Stimulated activated CD4-positive, alpha-beta T cell treated with anti-CD3 and anti-CD28 coated beads, Interleukin-1b, Interleukin-23, amount 100 ng/mL, for 1 hour (primary cell): ENCODE measurements at places on chromosomes 11 and 22.

GRCh38 chr11:106468086-106468485 is 390.6 kb downstream of the AASDHPPT start:
- no peak for DNase-seq

DNA sequence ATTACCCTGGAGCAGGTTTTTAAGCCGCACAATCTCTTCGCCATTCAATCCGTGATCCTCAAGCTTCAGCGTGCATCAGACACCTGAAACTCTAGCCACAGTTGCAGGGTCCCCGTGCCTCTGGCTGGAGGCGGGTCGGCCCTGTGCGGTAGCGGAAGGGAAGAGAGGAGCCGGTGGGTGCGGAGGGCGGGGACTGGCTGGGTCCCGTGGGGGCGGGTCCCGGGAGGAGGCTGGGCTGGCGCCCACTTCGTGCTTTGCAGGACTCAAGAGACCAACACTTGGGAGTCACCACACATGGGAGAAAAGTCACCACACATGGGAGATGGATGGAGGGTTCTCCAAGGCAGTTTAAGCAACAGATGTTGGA is 772 bp downstream of the C22orf15 start:
- DNase-seq, result no peak

- DNase-seq, result no peak
Observed at GRCh38 chr11:7480113-7480512, 5.2 kb upstream of the OLFML1 start.

DNA sequence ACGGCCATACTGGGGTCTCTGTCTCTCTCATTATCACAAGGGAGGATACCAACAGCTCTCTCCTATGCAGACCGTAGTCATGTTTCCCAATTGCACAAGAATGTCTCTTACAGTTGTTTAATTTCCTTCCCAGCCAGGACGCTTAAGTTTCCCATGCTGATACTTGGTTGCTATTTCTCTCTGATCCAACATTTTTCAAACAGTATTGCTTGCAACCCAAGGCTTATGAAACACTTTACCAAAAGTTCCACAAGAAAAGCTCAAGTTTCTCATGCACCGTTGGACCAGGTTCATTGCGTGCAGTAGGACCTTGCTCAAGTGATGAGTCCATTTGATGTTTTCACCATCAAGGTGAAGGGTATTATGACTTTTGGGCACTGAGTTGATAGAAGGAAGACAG is 46.6 kb downstream of the GGTLC2 start:
- no peak for DNase-seq

DNA sequence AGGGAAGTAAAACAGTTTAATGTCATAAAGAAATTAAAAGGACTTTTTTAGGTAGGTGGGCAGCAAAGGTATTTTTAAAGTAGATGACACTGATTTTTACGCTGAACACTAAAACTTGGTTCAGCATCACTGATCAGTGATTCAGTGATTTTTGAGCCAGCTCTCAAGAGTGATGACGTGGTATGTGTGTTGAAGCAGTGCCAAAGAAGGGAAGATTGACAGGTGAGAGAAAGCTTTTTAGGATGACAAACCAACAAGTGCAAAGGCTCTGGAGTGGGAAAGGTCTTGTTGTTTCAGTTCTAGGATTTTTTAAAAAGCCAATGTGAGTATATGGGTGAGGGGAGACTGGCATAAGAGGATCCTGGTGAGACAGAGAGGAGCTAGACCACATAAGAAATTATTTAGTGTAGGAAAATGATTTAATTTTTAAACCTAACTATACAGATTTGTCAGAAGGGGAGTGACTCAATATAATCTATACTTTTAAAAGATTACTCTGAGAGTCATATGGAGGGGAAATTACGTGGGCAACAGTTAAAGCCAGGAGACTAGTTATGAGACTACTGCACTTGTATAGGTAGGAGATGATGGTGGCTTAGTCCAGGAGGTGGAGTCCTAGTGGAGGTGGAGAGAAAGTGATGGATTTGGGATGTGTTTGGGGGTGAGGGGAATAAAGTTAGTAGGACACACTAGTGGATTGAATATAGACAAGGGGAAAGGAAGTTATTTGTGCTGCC is 17.6 kb upstream of the CALCB start:
- no peak for DNase-seq

DNA sequence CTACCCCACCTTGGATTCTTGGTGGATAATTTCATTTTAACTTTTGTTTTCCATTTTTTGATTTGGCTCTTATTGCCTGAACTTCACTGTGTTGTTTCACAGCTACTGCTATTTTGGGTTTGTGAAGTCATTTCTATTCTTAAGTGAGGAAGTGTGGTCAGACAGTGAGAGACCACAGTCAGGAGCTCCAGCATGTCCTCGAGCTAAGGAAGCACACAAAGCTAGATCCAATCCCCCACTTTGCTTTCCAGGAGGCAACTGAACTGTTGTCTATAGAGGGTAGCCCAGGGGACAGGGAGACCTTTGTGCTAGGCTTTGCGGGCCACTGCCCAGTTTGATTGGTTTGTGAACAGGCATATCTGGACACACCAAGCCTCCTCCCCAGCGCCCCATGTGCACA is 251.8 kb upstream of the KIRREL3 start:
- no peak for DNase-seq

GRCh38 chr11:131422029-131422428 is 51.6 kb downstream of the NTM start:
- no peak for DNase-seq

- no peak for DNase-seq
Observed at GRCh38 chr11:97525273-97525672, 1135.5 kb downstream of the JRKL start.

DNA sequence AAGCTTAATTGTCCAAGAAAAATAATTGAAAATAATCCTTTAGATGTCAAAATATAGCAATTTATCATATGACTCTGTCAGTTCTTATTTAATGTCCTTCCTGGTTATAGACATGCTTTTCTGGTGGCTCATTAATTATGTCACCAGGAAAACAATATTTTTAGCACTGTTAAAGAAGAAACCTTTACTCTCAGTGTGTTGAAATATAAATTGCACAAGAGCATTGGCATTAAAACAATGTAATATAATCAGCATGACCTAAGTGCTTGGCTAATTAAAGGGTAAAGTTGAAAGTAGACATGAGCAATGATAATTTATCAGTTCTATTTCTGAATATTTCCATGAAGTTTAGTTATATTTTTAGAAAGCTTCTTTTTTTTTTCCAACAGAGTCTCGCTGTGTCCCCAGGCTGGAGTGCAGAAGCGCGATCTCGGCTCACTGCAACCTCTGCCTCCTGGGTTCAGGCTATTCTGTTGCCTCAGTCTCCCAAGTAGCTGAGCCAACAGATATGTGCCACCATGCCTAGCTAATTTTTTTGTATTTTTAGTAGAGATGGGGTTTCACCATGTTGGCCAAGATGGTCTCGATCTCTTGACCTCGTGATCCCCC is 232.3 kb downstream of the JRKL start:
- no peak for DNase-seq

DNA sequence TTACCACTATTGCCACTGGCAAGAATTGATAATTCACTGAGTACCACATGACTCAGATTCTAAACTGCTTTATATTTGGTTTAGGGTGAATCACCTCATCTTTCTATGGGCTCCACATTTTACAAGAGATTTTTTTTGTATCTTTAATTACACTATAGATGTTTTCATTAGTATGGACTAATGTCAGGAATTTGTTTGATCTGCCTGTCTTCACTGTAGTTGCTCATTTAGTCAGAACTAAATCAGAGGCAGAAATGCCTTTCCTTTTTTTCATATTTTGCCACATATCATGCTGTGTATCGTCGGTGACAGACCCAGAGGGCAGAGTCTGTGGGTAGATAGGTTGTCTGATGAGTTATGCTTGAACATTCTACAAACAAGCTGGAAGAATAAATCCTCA is 524.1 kb downstream of the METTL15 start:
- no peak for DNase-seq

- no peak for DNase-seq
Observed at GRCh38 chr11:115087791-115088190, 409.5 kb downstream of the NXPE2 start.

- DNase-seq, result no peak
Observed at GRCh38 chr11:134358856-134359490, 27.2 kb downstream of the GLB1L2 start.

DNA sequence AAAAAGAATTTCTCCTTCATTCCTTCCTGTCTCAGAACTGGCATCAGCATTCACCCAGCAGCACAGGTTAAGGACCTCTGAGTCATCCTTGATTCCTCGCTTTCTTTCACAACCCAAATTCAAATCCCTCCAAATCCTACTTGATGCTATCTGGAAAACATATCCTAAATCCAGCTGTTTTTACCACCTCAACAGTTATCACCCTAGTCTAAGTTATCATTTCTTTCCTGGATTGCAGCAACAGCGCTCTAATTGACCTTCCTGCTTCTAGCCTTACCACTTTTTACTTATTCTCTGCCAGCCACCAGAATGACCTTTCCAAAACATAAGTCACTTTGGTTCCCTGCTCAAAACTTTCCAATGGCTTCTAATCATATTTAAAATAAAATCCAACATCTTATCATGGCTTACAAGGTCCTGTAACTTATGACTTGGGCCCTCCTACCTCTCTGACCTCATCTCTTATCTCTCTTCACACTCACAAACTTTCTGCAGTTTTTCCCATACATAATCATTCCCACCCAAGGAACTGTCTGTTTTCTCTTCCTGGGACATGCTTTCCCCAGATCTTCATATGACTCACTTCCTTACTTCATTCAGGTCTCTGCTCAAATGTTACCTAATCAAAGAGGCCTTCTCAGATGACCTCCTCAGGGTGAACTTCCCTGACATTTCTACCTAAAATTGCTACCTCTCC is 119.4 kb downstream of the TTC28 start:
- no peak for DNase-seq

GRCh38 chr11:44625759-44626523 is 60.5 kb downstream of the CD82 start:
- no peak for DNase-seq

DNA sequence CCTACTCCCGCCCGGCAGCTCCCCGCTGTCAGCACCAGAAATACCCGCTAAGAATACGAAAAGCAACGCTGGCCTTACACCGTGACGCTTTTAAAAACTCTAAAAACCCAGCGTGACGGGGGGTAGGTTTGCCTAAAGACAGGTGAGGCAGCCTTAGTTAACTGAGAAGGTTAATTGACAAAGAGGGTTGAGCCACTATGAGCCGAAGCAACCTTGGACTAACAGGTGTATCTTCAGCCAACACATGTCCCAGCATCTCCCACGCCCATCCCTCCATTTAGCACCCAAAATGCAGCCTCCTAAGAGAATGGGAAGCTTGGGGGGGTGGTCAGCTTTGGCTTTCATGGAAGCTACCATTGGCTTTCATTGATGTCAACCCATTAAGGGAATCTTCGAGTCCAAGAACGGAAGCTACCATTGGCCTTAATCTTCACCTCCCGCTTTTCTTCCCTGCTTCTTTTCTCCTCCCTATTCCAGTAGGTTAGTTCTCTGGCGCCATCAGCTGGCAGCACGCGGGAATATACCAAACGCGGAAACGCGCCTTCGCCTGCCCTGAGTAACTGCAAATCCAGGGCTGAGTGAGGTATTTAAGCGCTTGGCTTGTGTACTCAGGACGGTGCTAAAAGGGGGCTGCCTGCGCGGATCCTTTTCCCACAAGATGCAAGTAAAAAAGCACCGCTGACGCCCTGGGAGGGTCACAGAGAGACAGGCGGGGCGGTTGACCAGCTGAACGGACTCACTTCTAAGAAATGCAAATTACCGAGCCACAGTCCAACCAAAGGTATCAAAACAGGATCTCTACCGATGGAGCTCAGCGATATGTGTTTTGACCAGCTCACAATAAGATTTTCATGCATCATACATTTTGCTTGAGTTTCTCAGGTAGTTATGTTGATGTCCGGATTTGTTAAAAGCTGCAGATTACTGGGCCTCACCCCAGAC is 38.5 kb upstream of the GLYATL1 start:
- DNase-seq, result no peak

- no peak for DNase-seq
Observed at GRCh38 chr11:94910270-94910669, 63.1 kb downstream of the CWC15 start.

GRCh38 chr11:119791701-119792151 is 62.7 kb upstream of the NECTIN1 start:
- no peak for DNase-seq

DNA sequence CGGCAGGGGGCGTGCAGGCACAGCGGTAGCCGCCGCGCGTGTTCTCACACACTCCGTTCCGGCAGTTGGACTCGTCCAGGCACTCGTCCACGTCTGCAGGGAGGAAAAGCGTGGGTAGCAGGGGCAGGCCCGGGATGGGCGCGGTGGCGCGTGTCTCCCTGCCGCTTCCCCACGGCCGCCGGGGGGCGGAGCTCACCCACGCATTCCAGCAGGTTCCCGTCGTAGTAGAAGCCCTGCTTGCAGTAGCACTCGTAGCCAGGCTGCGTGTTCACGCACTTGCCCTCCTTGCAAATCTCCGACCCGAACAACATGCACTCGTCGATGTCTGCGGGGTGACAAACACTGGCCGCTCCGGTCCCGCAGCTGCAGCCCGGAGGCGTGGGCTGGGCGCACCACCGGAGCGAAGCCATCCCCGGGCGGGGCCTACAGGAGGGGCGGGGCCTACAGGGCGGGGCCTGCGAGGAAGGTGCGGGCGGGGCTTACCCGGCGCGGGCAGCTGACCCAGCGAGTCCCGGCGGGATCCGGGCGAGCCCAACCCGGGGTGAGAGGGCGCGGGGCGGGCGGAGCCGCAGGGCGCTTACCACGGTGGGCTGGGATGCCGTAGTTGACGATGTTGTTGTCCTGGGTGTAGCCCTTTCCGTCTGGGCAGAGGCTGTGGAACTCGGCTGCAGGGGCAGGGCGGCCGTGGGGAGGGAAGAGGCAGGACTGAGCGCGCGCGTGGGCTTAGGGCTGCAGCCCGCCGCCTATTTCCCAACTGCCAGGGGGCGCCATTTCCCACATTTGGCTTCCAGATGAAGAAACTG is 15.6 kb downstream of the SCYL1 start:
- DNase-seq, result peak; percentile 73

DNA sequence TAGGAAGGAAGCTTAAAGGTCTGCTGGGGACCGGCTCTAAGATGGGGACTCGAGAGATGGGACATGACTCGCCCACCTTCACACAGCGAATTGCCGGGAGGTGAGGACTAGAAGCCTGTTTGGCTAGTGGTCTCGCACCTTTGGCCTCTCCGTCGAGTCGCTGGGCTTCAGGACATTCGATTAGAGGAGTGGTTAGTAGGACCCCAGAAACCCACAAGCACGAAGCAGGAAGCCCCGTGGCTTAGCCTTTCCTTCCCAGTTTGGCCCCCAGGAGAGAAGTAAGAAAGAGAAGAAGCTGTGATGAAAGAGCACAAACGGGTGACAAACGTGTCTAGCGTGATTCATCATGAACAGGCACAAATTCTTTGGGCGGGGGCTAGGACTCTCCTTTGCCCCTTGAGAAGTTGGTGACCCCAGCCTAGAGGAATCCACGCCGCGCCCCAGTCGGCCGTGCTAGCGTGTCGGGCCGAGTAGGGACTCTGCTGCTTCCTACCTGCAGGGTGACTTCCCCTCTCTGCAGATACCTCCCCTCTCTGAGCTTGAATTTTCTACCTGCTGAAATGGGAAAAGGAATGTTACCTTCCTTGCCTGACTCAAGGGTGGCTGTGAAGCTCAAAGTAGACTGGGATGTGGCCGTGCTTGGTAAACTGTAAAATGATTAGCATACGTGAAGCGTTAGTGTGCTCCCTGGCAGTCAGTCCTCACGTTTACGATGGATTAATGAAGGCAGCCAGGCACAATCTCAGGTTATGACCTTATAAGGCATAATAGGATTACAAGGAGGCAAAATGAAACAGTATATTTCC is 1.1 kb upstream of the ADM start:
- DNase-seq, result no peak

GRCh38 chr11:62543680-62544444 is 2.7 kb downstream of the AHNAK start:
- no peak for DNase-seq

- no peak for DNase-seq
Observed at GRCh38 chr22:48785792-48786678, 1041.6 kb downstream of the BRD1 start.

GRCh38 chr11:118791961-118792569 is 1.1 kb upstream of the DDX6 start:
- peak; percentile 22 for DNase-seq
